ENCODE measurements at places on chromosomes 1 and 21.

DNA sequence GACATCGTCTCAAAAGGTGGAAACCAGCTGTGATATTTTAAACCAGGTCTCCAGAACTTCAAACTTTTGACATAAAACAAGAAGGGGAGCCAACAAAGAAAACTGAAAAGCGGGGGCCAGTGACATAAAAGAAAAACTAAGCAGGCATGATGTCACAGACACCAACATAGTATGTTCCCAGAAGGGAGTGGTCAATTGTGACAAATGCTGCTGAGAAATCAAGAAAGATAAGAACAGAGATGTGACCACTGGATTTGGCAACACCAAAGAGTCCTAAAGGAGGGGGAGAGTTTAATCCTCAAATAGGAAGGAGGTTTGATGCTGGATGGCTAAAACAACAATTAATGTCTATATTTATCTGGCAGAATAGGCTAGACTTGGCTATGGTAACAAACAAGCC is 2.3 kb upstream of the RNF19B start:
- no peak for DNase-seq

- no peak for DNase-seq
Measured at GRCh38 chr1:60483509-60483908, 409.9 kb upstream of the C1orf87 start.

DNA sequence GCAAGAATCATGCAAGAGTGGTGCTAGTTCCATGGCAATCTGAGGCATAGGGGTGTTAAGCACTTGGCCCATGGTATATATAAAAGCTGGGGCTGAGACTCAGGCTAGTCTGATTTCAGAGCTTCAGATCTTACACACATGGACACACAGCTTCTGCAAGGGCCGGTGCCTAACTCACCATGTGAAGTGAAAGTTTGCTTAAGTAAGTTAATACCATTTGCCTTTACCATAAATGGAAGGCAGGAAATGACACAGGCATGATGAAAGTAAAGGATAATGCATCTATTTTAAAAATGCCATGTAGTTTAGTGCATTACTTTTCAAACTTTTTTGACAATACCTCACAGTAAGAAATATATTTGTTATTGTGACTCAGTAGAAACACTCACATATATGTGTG is 122.6 kb downstream of the KCNJ6 start:
- no peak for DNase-seq

GRCh38 chr1:30853350-30853749 is 55.2 kb downstream of the SDC3 start:
- no peak for DNase-seq

DNA sequence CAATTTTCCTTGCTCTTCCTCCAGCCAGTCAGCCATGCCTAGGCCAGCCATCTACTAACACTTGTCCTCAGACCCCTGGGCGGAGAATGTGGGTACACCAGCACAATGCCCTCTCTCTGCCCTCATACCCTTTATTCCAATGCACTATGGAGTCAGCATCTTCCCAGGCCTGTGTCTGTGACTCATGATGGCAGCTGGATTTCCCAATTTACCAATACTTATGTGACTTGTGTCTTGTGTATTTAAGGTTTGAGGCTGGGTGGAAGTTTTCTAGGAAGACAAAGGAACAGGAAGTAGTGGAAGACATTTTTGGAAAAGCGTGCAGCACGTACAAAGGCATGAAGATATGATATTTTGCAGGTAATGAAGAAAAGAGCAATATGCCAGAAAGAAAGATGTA is 114.3 kb downstream of the NMNAT2 start:
- DNase-seq, result no peak

DNA sequence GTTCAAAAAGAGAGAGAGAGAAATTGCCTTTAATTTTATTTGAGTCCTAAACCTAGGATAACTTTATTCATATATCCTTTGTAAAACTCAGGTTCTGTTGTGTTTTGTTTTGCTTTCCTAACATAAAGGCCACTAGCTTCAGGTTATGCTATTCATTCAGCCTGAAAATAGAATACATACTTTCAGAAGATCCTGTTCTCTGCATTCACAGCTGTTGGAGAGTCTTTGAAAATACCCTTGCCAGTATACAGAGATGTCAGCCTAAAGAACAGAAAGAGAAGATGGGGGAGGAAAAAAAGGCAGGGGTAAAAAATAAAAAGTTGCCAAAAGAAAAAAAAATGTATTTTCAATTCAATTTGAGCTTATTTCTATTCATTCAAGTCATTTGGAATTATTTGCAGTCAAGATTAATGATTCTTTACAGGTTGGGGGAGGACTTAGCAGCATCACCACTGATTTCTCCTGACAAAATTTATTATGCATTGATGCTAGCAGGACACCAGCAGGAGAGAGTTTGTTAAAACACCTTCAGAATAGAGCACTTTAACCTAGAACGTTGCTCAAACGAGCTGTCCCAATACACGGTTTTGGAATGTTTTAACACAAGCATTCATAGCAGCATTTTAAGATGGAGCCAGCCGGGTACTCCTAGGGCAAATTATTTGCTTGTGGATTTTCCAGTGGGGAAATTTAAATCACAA is 318.5 kb downstream of the NTNG1 start:
- DNase-seq, result no peak

GRCh38 chr1:187842406-187843165 is 1013.8 kb downstream of the PLA2G4A start:
- no peak for DNase-seq

- no peak for DNase-seq
Measured at GRCh38 chr1:31708324-31708723, 4.5 kb upstream of the COL16A1 start.

DNA sequence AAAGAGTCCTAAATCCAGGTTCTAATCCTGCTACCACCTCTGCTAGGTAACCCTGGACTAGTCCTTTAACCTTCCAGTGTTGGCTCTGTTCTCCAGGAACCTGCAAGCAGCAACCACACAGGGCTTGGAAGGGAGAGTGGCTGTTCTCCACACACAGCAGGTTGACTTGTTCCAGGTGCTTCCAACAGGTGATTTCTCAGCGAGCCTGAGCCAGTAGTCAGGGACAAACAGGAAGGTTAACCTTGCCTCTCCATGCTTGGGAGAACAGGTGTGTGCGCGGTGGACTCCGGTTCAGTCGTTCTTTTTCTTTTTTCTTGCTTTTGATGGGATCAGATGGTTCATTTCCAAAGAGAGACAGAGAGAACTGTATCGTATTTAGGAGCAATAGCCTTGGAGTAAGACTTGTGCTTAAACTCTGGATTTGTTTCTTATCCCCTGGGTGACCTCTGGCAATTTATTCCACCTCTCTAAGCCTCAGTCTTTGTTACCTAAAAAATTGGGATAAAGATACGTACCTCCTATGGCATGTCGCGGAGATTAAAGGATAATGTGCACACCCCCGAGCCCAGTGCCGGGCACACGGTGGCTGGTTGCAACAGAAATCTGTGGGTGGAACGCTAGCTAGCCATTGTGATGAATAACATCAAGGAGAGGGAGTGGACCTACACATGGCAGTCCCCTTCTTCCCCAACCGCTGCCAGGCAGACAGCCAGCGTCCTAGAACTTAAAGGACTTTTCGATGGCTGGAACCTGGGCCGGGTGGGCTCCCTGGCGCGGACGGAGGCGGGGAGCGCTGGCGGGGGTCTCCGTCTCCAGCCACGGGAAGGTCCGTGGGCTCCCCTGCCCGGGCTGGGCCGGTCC is 583 bp upstream of the CACHD1 start:
- no peak for DNase-seq

GRCh38 chr1:208965351-208965750 is 618.2 kb upstream of the CAMK1G start:
- no peak for DNase-seq

DNA sequence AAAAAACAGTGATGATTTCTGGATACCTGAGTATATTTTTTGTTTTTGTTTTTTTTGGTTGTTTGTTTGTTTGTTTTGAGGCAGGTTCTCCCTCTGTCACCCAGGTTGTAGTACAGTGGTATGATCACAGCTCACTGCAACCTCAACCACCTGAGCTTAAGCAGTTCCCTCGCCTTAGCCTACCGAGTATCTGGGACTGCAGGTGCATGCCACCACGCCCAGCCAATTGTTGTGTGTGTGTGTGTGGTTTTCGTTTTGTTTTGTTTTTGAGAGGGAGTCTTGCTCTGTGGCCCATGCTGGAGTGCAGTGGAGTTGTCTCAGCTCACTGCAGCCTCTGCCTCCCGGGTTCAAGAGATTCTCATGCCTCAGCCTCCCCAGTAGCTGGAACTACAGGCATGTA is 55.3 kb upstream of the RCC1 start:
- DNase-seq, result no peak

DNA sequence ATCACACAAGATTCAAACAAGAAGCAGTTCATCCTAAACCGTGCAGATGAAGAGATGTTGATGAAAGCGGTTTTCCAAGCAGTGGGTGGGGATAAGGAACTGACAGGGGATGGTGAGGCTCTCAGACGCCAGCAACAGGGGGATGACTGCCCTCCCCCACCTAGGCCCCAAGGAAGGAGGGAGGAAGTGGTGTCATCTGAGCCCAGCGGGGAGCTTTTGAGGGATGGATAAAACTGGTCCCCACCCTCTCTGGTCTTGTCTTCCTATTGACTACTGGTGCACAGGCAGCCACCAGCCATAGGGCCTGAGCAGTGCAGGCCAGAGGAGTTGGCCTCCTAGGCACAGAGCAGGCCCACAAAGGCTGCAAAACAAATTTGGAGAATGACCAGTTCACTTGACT is 175.5 kb downstream of the HUNK start:
- no peak for DNase-seq

Measured in activated T-cell treated with anti-CD3 and anti-CD28 coated beads, Interleukin-2, amount 50 U/mL, for 1 hour (primary cell).